H4 (cell line): ENCODE measurements at places on chromosomes 5 and 9. TPM values are rescaled to one million over a fixed set of nuclear protein-coding genes. Genes with fewer than 3 reads are reported as not detected.
A peak's percentile ranks its signal among the peaks of the same experiment; 100 is the strongest.

- DNase-seq = no peak
Measured at GRCh38 chr9:79736051-79736450, 164.3 kb downstream of the TLE4 start.

DNA sequence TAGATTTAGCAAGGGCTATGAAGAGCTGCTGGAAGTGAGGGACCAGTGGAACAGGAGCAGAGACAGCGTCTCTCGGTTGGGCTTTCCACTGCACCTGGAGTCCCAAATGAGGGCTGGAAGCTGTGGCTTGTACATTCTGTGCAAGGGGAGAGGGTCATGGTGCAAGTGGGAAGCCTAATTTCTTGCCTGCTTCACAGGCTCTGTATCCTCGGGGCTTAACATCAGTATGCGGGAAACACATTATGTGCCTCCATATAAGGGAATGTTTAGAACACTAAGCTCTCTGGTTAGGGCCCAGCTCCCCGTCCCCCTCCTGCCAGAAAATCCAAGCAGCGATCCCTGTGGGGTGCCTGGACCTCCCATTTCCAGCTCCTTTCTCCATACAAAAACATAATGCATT, 89.0 kb upstream of the NIPAL4 start:
- DNase-seq = peak; percentile 31

DNA sequence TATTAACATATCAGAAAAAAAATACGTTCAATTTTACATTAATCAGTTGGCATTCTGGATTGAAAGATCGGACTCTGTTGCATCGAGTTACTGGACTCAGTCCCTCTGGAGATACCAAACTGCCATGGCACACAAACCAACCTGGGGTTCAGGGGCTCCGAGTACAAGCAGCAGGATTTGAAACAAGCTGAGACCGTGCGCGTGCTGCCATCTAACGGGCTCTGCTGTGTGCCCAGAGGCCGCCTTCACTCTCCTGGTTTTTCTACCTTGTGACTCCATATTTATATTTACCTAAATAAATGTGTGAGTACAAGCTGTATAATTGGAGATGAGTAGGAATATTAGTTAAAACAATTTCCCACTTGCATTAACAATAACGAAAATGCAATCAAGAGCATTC, 48.2 kb downstream of the ANXA1 start:
- DNase-seq = peak; percentile 58

The SV2C gene
- 0.04 TPM in 1 of 2 replicates, not detected in the other for total RNA-seq

DNA sequence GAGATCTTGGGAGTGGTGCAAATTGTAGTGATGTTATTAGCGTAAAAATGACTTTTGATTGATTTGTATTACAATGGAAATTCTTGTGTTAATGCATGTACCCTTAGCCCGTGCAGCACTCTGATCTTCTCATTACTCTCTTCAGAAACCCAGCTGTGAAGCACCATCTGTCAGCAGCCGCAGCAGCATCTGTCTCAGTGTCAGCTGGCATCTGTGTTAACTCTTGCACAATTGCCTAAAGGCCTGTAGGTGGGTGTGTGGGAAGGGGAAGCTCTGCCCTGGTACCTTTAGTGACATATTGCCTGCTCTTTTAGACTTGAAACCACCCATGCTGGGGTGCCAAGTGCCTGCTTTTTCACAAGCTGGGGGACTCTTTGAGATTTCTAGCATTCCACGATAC, 101.3 kb downstream of the FBXL7 start:
- no peak for DNase-seq

The BSPRY gene
- total RNA-seq = not detected in 2 replicates

The SMIM33 gene
- total RNA-seq = not detected in 2 replicates

- DNase-seq = no peak
Measured at GRCh38 chr9:113873926-113874325, 2.2 kb upstream of the ZNF618 start.

DNA sequence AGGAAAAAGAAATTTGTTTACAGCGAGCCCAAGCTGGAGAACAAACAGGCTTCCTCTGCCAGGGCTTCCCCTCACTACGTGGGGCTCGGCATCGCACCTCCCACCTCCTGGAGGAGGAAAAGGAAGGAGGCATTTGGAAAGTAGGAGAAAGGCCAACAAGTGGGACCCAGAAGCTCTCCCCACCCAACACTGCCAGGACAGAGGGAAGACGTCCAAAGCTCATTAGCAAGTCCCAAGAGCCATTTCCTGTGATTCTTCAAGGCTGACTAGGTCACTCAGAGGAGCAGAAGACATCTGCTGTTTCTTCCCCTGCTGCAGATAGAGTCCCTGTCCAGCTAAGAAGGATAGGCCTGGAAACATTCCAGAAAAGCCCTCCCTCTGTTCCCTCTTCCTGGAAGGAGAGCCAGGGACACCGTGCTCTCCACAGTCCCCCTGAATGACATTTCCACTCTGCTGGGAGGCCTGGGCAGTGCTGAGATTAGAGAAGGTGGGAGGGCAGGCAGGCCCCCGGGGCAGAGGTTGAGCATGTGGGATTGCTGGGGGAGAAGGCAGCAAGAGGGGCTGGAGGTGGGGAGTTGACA, 57.0 kb upstream of the NEURL1B start:
- no peak for DNase-seq

GRCh38 chr5:108141676-108142075, 240.2 kb downstream of the FBXL17 start:
- no peak for DNase-seq

GRCh38 chr5:173237143-173237874, 2.3 kb upstream of the NKX2-5 start:
- no peak for DNase-seq

DNA sequence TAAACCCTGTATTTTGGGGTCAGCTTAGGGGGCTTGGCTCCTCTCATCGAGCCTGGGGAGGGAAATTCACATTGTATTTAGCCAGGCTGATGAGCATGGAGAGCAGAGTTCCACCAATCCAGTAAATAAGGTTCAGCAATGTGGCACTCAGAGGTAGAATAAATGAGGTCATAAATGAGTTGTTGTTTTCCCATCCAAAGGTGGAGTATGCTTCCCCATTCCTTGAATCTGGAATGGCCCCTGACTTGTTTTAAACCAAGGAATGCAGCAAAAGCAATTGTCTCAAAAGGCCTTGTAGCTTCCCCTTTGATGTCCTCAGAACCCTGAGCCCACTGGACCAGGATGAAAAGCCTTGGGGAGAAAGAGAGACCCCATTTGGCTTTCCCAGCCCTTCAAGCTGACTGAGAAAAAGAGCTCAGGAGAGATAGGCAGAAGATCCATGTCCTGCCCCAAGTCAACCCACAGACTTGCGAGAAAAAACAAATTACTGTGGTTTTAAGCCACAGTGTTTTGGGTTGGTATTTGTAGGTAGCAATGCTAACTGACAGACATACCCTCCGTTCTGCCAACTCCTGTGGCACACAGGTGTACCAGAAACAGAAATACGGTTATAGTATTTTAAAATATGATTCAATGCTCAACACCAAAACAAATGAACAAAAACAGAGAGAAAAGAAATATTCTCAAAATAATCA, 566.0 kb upstream of the DMAC1 start:
- no peak for DNase-seq

The ZDHHC11 gene
- total RNA-seq = 0.50 and 2.0 TPM in 2 replicates

The FCN2 gene
- total RNA-seq = not detected in 2 replicates

The TLE1 gene
- 6.2 and 8.7 TPM in 2 replicates for total RNA-seq

DNA sequence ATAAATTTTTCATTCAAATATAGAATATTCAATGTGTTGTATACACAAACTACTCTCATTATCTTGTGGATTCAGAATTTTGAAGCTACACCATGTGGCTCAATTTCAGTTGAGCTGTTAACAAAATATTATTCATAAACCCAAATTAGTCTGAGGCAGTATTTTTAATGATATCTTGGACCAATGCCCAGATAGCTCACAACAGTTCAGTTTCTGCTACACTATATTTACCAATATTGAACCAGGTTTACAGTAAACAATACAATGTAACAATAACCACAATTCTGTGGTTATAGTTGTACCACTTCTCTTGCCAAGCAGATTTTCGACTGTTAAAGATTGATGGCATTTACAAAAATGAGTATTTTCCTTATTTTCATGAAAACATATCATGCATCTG, 99.9 kb downstream of the SSBP2 start:
- no peak for DNase-seq
